Choroid plexus epithelial cell (primary cell): ENCODE measurements at places on chromosomes 16 and 17.
A peak's percentile ranks its signal among the peaks of the same experiment; 100 is the strongest.

- DNase-seq = no peak
Measured at GRCh38 chr17:67868176-67868575, 42.9 kb downstream of the BPTF start.

GRCh38 chr16:84919708-84920107, 91.6 kb downstream of the ZDHHC7 start:
- DNase-seq = no peak

DNA sequence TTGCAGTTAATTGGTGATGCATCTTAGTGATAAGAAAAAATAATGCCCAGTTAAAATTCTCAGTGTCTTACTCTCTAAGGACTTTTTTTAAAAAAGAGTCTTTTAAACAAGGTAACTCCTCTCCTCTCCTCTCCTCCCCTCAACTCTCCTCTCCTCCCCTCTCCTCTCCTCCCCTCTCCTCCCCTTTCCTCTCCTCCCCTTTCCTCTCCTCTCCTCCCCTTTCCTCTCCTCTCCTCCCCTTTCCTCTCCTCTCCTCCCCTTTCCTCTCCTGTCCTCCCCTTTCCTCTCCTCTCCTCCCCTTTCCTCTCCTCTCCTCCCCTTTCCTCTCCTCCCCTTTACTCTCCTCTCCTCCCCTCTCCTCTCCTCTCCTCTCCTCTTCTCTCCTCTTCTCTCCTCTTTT, 675.9 kb upstream of the RBFOX1 start:
- no peak for DNase-seq

- no peak for DNase-seq
Measured at GRCh38 chr17:74964988-74965622, 7.5 kb downstream of the HID1 start.

- DNase-seq = peak; percentile 90
Measured at GRCh38 chr17:78315355-78316114, 44.3 kb downstream of the SOCS3 start.

DNA sequence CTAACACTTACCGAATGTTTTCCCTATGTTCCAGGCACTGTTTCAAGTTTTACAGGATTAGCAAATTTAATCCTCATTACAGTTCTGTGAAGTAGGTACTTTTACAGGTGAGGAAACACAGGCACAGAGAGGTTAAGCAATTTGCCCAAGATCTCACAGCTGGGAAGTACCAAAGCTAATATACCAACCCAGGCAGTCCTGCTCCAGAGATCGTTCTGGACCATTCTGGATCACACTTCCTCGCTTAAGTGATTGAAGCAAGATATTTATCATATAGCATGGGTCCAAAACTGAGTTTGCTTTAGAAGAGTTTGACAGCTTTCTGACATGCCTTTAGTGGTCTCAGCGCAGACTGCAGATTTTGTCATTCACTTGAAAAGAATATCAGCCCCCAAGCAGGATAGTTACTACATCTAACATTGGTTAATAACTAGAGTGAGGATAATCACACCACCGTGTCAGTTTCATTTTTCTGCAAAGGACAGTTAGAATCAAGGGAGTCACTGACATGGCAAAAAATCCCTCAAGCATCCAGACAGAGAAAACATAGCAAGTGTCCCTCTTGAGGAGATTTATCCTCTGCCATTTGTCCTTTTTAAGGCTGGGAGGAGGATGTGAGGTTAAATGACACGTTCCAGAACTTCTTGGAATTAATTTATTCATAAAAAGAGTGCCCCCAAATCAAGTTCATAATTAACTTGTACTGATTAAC, 5.1 kb downstream of the HS3ST3B1 start:
- peak; percentile 26 for DNase-seq

DNA sequence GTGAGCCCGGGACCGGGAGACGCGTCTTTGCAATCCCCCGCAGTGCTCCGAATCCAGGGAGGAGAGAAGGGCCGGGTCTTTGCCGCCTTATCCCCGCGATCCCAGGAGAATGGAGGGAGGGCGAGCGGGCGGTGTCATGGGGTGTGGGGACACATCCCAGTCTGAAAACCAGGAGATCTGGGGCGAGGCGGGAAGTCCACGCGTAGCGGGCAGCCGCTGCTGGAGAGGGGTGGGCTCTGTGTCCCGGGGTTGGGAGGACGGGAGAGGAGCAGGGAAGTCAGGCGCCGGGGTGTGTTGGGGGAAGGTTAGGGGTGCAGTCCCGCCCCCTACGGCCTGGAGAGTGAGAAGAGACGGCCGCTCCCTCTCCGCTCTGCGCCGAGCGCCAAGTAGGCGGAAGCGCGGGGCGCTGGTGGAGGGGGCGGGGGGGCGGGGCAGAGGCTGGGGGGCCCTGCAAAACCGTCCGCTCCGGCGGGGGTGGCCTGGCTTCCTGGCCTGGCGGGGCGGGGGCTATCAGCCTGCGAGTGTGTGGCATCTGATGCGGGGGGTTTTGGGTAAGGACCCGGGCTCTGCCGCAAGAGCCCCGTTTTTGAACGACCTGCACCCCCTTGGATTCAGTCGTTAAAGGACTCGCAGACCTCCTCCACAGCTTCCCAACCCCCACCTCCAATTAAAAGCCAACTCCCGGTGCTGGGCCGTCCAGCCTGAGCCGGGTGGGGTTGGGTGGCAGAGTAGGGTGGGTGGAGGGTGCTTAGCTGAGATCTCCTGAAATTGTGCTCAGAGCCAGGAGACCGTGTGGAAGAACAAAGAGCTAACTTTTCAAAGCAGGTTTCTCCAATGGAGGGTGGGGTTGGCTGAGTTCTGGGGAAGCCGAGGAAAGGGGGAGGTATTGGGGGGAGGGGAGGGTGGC, 654 bp downstream of the LASP1 start:
- DNase-seq = peak; percentile 62

DNA sequence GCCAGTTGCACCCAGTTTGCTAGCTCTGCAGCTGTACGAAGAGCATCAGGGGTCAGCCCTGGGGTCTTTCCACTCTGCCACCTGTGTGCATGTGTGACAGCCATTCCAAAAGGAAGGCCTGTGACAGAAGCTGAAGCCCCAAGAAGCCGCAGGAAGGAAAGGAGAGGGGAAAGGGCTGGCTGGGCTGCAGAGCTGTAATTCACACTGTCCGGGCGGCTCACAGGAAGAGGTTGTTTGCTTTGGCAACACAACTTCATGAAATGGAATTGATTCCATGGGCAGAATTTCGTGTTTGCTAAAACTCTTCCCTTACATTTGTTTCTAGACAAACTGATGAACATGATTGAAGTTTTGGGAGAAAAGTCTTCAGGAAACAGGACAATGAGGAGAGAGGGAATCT, 14.8 kb downstream of the TMEM204 start:
- peak; percentile 69 for DNase-seq

GRCh38 chr16:88456356-88457292, 3.5 kb downstream of the ZFPM1 start:
- DNase-seq = no peak

DNA sequence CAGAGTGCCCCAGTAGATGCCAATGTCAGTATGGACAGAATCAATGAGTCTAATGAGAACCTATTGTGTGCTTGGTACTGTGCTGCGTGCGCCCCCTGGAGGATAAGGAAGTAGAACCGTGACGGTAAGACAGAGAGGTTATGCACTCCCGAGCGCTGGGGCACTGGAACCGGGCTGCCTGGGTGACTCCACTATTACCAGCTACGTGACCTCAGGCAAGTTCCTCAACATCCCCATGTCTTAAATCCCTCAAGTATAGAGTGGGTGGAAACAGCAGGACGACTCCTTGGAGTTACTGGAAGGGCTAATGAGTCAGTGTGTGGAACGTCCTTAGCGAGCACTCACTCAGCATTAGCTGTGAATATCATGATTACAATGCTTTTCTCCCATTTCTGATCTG, 16.2 kb downstream of the CHST4 start:
- peak; percentile 53 for DNase-seq

DNA sequence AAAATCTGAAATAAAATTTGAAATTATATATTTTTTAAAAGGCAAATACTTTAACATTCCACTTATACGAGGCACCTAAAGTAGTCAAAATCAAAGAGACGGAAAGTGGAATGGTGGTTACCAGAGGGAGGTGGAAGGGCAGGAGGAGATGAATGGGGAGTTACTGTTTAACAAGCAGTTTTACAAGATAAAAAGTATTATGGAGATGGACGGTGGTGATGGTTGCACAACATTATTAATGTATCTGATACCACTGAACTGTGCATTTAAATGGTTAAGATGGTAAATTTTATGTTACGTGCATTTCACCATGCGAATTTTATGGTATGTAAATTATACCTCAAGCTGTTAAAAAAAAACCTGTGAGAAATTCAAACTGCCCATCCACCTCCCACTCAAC, 5.4 kb downstream of the CMC2 start:
- no peak for DNase-seq

DNA sequence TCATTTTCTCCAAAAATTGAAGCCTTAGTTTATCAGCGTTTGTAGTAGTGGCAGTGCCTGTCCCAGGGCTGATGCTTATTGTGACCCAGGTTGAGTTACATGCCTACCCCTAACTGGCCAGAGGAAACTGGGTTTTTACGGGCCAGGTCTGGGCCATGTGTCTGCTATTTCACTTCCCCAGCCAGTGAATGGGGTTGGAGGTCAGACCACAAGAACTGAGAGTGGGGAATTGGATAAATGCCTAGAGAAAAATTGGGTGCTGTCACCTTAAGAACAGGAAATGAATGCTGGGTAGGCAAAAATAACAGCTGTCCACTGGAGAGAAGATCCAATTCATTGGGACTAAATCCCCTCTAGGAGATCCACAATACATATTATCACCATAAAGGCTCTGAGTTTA, 5.2 kb downstream of the ADPRM start:
- DNase-seq = peak; percentile 94

- no peak for DNase-seq
Measured at GRCh38 chr16:4006397-4006999, 109.7 kb downstream of the ADCY9 start.

- DNase-seq = no peak
Measured at GRCh38 chr17:50608700-50609379, 25.8 kb upstream of the ABCC3 start.

- DNase-seq = no peak
Measured at GRCh38 chr17:740240-741017, 8.0 kb downstream of the TLCD3A start.

DNA sequence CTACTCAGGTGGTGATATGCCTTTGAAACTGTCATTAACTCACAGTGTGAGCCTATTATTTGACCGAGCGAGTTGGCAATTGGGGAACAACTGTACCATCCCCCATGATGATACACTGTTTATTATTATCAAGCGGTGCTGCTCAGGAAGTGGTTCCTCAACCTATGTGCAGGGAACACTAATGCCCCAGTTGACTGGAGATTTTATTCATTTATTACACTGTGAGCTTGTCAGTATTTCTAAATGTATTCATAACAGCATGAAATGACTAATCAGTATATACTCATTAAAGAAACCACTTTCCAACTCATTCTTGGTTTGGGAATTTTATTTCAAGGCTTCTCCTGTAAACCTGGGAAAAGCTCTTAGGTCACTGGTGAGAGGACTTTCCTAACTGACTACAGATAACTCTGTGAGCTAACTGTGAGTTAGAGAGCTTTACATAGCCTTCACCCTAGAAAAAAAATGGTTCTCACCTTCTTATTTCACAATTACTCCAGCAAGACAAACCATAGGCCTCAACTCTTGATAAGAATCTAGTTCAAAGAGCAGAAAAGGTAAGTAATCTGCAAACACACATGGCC, 42.4 kb downstream of the NXPH3 start:
- peak; percentile 27 for DNase-seq

DNA sequence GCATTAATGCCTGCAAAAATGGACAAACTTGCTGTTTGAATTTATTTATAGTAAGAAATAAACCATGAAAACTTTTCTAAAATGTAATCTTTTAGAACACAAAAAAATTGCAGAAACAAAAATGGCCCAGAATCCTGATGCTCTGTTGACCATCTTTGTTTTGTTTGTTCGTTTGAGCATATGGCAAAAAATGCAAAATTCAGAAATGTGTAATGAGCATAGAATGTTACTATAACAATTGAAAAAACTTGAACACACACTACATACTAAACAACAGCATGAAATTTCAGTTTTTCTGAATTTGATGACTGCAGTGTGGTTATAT, 1.1 kb upstream of the KPNA2 start:
- no peak for DNase-seq

- DNase-seq = no peak
Measured at GRCh38 chr16:48188449-48189102, 32.8 kb upstream of the ABCC12 start.

DNA sequence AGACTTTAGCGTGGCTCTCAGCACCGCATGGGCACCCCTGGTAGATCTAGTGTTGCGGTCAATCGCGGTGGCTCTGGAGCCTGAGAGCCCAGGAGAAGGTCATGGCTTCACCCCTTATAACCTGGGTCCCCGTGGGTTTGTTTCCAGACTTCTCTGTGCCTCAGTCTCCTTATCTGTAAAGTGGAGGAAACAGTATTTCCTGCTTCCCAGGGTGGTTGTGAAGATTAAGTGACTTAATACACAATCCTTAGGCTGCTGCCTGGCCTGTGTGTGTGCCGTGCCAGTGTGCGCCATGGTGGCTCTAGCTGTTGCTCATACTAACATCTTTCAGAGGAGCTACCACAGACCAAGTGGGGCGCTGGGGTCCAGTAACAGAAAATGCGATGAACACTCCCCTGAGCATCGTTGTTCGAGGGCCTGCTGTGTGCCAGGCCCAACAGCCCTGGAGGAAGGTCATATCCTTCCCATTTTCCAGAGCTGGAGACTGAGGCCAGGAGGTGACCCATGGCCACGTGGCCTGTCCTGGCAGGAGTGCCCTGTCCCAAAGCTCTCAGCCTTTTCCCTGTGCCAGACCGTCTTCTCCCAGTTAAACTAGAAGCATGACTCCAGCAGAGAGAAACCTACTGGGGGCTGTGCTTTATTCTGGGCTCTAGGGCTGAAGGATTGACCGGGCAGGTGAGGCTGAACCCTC, 70.1 kb downstream of the CMIP start:
- DNase-seq = no peak

DNA sequence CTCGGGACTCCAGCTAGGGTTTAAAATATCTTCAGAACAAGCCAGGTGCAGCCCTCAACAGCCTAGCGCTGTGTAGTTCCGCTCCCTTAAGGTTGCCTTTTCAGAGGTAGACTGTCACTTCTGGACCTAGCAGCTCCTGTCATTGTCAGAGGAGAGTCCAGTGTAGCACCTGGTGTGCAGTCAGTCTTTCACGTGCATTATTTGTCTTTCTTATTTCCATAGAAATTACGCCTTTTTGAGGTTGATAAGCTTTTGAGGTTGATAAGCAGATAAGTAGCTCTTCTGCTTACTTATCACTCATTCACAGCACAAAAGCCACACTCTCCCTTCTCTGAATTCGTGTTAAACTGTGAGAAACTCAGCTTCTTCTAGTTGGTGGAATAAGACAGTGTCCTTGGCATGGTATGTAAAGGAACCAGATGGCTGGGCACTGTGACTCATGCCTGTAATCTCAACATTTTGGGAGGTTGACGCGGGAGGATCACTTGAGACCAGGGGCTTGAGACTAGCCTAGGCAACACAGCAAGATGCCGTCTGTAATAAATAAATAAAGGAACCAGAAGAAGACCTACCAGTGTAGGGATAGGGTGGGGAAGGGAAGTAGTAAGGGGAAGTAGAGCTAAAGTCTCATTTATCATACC, 10.2 kb downstream of the EEF2K start:
- DNase-seq = no peak

- DNase-seq = peak; percentile 38
Measured at GRCh38 chr17:77076124-77076830, 64.5 kb upstream of the SEC14L1 start.
